ENCODE measurements at places on chromosomes 11 and 22.

GRCh38 chr11:130452940-130453339 lies 4.5 kb downstream of the ADAMTS15 start:
- no peak for DNase-seq

DNA sequence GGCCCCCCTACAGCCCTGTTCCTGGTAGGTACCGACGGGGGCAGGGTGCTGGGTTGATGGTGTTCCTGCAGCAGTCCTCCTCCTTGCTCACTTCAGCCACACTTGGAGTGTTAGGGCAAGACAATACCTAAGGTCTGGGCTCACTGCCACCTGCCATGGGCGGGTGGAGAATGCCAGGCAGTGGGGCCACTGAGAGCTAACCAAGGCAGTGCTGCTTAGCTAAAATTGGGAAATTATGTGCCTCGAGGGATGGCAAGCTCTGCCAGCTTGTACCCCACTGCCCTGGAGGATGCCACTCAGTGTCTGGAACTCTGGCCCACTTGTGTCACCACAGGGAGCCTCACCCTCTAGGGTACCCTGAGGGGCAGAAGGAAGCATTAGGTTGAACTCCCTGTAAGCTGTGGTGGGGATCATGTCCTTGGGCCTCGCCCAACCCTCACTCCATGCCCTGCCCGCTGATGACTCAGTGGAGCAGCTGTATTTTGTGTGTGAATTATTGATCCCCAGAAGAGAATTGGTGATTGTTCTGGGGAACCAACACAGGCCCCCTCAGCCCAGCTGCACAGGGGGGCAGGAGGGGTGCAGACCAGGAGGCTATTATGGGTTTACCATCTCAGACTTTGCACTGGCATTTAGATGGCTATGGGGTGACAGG lies 17.7 kb downstream of the PHLDB1 start:
- no peak for DNase-seq

DNA sequence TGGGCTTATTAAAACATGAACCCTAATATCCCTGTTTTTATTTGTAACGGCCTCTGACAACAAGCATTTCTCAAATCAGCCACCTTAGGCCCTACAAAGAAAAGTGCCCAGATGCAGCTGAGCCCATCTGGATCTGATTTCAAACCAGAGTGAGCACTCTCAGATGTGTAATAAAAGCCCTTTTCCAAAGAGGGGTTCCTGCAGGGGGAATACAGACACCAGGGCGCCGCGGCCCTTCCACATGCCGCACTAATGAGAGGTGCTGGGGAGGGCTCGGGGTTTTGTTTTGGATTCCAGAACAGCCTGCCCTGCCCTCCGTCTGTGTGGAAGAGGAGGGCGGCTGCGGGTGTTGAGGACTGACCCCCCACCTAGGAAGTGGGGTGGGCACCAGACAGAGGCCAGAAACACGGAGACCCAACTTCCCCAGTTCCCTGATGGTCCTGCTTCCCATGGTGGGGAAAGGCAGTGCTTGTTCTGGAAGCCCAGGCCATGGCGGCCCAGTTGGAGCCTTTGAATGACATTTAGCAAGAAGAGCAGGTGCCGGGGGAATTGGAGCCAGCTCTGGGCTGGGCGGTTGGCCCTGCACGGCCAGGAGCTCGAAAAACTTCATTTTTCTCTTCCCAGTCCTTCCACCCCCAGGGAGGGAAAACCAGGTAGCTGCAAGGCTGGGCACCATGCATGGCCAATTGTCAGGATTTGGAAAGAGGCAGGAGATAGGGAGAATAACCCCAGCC lies 63.7 kb downstream of the MACROD1 start:
- DNase-seq, result no peak

- DNase-seq, result no peak
Measured at GRCh38 chr11:44954051-44954906, 3.6 kb upstream of the TP53I11 start.

DNA sequence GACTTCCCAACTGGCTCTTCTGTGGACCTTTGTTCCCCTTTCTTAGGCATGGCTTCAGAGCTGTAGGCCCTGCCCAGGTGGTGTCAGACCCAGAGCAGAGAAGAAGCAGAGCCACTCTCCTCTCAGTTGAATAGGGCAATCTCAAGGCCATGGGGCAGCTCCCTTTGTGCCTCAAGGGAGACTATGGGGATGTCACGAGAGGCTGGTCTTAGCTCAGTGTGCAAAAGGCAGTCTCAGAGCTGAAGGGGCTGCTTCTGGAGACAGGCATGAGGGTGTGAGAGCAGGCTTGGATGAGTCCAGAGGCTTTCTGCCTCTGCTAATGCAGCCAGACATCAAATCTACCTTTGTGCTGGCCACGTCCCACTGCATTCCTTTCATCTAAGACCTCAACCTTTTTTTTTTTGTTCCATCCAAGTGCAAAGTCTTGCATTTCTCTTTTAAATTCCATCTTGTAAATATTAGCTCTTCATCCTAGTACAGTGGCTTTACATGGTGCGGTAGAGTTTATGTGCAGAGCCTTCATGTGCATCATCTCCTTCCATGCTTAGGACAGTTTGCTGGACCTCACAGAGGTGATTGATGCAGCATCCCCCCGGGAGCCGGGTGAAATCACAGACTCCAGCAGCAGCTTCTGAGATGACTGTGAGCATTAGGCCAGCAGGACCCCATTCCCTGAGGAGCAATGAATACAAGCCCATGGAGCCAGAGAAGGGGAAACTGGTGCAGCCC lies 34.2 kb upstream of the FCHSD2 start:
- DNase-seq, result no peak

DNA sequence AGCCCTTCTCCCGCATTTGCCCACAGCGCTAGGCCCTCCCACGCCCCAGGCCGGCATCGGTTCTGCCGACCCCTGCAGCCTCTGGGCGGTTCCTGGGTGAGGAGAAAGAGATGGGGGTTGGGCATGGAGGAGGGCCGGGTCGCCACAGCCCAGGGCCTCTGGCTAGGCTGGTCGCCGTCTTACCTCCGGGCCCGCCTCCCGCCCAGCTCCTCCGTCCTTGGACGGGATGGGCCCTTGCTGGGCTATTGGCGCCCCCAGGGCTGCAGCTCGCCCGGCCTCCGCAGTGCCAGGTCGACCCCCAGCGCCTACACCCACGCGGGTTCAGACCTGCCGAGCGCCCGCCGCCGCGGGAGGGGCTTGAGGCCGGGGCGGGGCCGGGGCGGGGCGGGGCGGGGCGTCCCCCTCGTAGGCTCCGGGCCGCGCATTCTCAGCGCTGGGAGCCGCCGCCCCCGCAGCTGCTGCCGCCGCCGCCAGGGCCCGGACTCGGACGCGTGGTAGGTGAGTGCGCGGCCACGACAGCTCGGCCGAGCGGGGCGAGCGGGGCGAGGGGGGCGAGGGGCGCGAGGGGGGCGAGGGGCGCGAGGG lies at the start of gene CD151:
CD151 (plus strand) TSS at position 424 of the 585 bp plus-strand sequence. CDS start 3,118 bp downstream, outside the sequence.
- no peak for DNase-seq

GRCh38 chr22:46262449-46263215 lies 511 bp downstream of the PKDREJ start:
- no peak for DNase-seq

GRCh38 chr11:100459811-100460210 lies 227.3 kb upstream of the ARHGAP42 start:
- no peak for DNase-seq

GRCh38 chr11:134656861-134657540 lies 245.0 kb upstream of the B3GAT1 start:
- DNase-seq, result no peak

DNA sequence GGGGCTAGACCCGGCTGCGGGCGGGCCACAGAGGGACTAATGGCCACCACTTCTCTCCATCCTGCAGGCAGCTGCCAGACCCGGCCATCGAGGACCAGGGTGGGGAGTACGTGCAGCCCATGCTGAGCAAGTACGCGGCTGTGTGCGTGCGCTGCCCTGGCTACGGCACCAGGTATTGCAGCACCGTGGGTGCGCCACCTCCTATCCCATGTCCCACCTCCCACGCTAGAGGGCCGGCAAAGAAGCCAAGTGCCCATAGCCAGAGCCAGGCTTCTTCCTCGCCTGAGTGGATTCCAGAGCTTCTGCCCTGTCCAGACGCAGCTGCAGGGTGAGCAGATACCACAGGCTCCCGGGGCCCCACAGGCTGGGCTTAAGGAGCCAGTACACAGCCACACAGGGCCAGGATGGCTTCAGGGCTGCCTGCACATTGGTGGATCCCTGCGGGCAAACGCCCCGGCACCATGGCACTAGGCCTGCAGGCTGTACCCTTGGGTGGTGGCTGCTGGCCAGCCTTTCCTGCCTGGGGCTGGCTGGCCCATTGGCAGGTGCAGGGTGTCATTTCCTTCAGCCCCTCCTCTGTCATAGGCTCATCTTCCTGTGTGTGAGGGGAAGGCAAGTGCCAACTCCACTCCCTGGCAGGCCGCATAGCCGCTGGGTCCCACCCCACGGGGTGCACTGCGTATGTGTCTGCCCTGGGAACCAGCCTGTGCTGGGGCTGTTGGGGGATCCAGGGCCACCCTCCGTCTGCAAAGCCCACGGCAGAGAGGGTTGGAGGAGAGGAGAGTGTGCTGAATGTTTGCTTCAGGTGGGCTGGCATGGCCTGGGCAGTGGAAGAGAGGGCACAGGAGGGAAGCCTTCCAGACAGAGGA lies 16.5 kb upstream of the DGCR8 start:
- no peak for DNase-seq

DNA sequence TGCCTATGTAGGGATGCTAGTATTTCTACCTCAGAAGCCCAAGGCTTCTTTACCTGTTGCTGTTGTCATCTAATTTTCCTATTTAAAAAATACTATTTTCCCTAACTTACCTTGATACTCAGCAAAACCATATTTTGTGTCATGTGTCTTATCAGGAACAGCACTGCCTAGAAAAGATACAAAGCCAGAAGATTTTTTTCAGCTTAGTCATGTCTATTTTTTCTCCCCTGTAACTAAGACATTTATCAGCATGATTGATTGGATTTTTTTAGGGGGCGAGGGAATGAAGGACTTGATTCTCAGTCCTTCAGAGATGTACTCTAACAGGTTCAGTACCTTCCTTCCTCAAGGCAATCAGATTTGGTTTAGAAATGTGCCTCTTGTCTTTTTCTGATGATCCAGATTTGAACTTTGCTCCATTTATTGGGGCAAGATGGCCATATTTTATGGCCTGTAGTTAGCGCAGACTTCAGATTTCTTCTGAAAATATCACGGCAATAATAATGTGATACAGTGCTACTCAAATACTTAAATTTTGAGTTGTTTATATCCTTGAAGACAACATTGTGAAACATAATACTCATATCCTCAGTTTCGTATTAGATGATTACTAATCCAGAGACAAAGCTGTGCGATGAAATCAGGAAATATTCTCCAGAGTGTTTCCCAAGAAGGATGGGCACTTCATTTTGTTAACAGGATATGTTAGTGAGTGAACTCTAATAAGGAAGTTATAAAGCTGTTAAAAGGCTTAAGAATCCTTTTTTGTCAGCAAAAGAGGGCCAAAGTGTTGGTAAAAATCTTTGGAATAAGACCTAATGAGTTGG lies 3.8 kb upstream of the PIK3IP1 start:
- DNase-seq, result no peak

DNA sequence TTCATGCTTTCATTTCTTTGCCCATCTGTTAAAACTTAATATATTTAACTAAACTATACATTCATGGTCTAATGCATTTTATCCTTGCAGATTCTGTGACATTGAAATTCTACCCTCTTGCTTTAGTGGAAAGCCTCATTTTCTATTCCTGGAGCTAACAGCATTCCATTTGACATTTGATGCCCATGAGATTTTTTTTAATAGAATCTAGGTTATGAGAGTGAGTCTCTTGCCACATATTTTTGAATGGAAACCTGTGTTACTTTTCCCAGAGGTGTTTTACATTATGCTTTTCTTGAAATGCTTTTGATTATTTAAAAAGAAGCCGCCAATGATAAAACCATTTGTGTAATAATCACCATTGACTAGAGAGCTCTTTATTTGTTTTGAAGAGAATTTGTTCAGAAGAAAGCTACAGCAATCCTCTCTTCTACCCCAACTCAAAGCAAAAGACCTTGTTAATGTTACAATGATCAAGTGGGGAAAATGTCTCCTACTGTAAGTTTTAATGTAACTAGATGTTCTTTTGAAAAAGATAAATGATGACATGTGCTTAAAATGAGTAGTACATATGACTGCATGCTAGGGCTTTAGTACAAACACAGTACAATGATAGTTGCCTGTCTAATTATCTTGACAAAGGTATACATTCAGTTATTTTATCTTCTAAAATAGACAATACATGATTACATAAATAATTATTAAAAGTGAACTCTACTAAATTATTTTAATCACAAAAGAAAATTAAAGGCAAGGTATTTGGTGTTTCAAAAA lies 67.3 kb downstream of the GAS2 start:
- no peak for DNase-seq

- no peak for DNase-seq
Measured at GRCh38 chr11:6735306-6735705, 36.5 kb downstream of the OR2AG2 start.

DNA sequence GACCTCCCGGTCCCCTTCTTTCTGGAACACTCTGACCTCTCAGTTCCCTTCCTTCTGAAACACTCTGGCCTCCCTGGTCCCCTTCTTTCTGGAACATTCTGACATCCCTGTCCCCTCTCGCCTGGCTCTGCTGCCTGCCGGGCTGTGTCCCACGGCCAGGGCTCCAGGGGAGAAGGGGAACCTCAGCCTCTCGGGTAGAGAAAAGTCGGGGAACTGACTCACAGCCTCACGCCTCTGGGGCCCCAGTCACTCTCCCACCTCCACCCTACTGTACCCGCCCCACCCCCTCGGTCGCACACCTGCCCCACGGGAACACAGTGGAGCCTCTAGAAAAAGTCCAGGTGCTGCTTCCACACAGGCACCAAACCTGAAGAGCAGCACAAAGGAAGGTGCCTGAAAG lies 93.3 kb downstream of the BRD1 start:
- DNase-seq, result no peak

DNA sequence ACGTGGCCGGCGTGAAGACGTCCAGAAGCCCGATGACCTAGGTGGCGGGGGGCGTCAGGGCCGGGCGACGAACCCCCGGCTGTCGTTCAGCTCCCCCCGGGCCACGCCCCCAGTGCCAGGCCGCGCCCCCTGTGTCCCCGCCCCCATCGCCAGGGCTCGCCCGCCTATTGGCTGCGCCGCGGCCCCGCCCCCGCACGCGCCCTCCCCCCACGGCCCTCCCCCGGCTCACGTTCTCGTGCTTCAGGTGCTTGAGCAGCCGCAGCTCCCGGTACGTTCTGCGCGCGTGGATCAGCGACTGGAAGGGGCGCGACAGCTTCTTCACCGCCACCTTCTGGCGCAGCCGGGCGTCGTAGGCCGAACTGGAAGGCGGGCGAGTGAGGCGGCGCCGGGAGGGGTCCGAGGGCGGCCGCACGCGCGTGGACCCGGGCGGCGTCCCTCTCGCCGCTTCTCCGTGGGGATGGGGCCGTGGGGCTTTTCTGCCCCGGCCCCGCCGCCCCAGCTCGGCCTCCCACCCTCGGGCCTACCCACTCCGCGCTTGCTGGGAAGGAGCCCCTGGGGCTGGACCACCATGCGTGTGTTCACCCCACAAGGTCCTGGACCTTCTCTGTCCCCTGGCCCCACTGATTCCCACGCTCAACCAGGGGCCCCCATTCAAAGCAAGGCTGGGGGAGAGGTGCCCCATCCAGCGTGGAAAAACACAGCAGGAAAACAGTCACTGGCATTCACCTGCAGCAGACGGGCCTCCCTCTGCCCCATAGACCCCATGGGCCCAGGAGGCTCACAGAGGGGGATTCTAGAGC lies 2.4 kb downstream of the MAPK11 start:
- no peak for DNase-seq

GRCh38 chr22:31647523-31648320 lies 14.3 kb downstream of the PISD start:
- DNase-seq, result no peak

Data from activated naive CD8-positive, alpha-beta T cell treated with anti-CD3 and anti-CD28 coated beads, Interleukin-2, amount 50 U/mL, for 16 hours (primary cell).